ENCODE measurements at places on chromosomes 2 and 18.
A peak's percentile ranks its signal among the peaks of the same experiment; 100 is the strongest.

- DNase-seq: no peak
Observed at GRCh38 chr18:62558015-62558663, 35.3 kb downstream of the ZCCHC2 start.

DNA sequence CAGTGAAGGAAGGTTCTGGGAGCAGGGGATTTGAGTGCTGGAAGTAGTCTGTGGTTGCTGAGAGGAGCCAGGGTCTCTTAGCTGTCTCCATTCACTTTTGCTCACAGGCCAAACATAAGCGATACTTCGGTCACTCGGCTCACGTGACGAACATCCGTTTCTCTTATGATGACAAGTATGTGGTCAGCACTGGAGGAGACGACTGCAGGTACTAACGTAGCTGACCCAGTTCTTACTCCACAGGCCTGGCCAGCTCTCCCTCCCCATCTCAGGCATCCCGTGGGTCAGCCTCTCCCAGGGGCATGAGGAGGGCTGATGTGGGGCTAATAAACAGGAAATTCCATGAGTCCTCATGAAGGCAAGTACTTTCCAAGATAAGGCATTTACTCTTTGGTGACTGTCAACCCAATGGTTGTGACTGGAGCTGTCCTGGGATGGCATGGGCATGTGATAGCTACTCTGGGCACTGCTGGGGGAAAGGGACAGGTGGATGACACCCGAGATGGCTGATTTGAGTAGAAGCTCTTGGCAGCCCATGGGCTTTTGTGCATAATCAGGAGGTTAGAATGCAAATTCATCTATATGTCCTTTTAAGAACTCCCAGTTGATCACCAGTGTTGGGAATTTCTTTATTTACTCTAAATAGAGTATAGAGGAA lies 81.6 kb downstream of the RTN4 start:
- no peak for DNase-seq

DNA sequence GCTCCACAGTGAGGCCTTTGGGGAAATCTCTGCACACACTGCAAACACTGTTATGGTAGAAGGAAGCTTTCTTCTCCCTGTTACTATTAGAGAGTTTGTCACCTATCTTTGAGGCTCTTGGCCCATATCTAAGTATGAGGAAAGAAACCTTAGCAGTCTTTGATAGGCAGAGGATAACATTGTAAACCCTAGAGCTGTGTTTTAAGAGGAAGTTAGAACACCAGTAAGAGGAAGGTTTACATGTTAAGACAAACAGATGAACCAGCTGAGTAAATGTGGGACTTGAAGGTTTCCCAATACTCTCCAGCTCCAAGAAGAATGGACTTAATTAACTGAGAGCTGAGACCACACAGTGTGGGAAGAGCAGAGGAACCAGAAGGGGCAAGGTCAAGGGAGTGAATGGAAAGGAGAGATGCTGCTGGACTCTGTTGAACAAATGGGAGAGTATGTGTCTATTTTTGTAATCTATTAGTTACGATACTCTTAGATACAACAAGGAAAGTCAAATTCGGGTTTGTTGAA lies 257.0 kb downstream of the DPP10 start:
- no peak for DNase-seq

DNA sequence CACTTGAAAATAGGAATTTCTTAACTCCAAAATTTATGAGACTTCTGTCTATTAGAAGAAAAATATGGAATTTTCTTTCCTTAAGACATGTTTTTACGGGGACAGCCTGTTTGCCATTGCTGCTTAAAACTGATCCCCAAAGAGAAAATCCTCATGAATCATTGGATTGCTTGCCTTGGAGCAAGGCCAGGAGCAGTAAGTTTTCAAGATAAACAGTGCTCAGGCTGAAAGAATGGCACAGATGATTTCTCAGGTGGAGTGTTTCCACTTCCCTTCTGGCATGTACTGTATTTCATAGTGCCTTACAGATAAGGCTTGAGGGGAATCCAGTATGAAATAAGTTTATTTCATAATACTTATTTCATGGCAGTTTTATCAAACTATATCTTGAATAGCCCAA lies 74.3 kb upstream of the MMADHC start:
- DNase-seq: peak; percentile 33
